ENCODE measurements at places on chromosomes 1 and 21. TPM values are rescaled to one million over a fixed set of nuclear protein-coding genes. Genes with fewer than 3 reads are reported as not detected.

- peaks cover 13% of the 10 kb centered on the region for H3K4me1 ChIP-seq
- no peak for DNase-seq
- H3K4me3 ChIP-seq = no peak overlapping the region
- no peak overlapping the region for H3K27ac ChIP-seq
- no peaks in the 10 kb centered on the region for H3K36me3 ChIP-seq
Measured at GRCh38 chr1:172185211-172185610, 235.3 kb upstream of the C1orf105 start.

- H3K4me1 ChIP-seq = peaks cover 50% of the 10 kb centered on the region
- H3K27ac ChIP-seq = peak overlapping the region; percentile 72
- H3K27me3 ChIP-seq = no peaks in the 10 kb centered on the region
- H3K36me3 ChIP-seq = peaks cover 23% of the 10 kb centered on the region
- no peak overlapping the region for H3K4me3 ChIP-seq
Measured at GRCh38 chr1:46607345-46608130, 3.5 kb upstream of the MKNK1 start.

- H3K27me3 ChIP-seq = no peaks in the 10 kb centered on the region
- H3K4me1 ChIP-seq = no peaks in the 10 kb centered on the region
- H3K27ac ChIP-seq = no peak overlapping the region
- H3K36me3 ChIP-seq = no peaks in the 10 kb centered on the region
- DNase-seq = no peak
Measured at GRCh38 chr1:33237579-33237978, 18.7 kb upstream of the ZNF362 start.

DNA sequence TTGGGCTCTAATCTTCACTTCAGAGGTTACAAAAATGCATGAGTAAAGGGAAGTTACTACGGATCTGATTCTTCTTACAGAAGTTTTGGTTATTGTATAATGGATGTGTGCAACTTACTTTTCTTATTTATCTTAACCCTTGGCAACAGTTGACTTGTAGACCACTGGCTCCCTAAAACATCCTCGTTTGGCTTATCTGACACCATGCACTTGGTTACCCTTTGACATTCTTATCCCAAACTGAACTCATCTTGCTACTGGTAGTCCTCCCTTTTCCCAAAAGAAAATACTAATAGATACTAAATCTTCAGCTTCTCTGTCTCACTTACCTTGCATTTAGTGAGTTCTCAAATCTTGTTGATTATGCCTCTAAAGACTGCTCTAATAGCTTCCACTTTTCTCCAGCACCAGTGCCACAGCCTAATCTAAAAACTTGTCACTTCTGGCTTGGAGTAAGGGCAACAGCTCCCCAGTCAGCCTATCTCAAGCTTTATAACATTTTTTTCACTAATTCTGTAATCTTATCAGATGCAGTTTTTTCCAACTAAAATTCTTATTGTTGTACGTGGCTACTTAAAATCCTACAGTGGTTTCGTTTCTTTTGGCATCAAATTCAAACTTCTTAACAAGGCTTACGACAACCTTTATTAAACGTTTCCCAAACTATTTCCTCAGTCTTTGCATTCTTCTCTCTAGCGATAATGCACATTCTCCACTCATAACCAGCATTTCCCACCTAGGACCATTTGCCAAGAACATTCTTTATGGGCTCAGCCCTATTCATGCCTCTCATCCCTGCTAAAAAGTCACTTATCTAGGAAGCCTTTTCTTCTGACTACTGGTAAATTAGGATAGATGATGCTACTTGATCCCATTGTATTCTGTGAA is 204.2 kb downstream of the KCNT2 start:
- no peak for DNase-seq
- no peak overlapping the region for H3K4me3 ChIP-seq
- no peak overlapping the region for H3K27ac ChIP-seq
- H3K4me1 ChIP-seq = no peaks in the 10 kb centered on the region
- no peaks in the 10 kb centered on the region for H3K27me3 ChIP-seq

- no peak overlapping the region for H3K4me3 ChIP-seq
- no peaks in the 10 kb centered on the region for H3K27me3 ChIP-seq
- no peak for DNase-seq
- H3K36me3 ChIP-seq = no peaks in the 10 kb centered on the region
- H3K4me1 ChIP-seq = no peaks in the 10 kb centered on the region
- no peak overlapping the region for H3K27ac ChIP-seq
Measured at GRCh38 chr1:6971048-6971447, 185.8 kb downstream of the CAMTA1 start.

DNA sequence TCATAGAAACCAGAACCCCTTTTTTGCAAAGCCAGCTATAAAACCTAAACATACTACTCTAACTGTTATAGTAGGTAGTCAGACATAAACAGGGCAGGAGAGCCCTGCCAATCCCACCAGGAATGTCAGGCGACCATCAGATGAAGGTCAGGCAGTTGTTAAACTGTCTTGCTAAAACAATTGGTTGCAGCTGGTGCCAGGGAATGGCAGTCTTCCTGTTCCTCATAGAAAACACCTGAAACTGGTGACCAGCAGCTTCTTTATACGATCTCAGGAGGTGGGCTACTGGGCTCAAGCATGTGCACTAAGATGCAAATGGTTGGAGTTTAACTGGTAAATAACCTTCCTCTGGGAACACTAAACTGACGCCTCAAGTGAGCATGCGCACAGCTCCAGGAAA is 224.1 kb downstream of the COL11A1 start:
- H3K4me3 ChIP-seq = no peak overlapping the region
- no peaks in the 10 kb centered on the region for H3K27me3 ChIP-seq
- H3K36me3 ChIP-seq = no peaks in the 10 kb centered on the region
- no peaks in the 10 kb centered on the region for H3K4me1 ChIP-seq

GRCh38 chr1:4805987-4806386 is 151.6 kb downstream of the AJAP1 start:
- no peaks in the 10 kb centered on the region for H3K27me3 ChIP-seq
- no peaks in the 10 kb centered on the region for H3K36me3 ChIP-seq
- no peak overlapping the region for H3K4me3 ChIP-seq
- H3K4me1 ChIP-seq = no peaks in the 10 kb centered on the region
- no peak overlapping the region for H3K27ac ChIP-seq

- no peak for DNase-seq
- H3K4me3 ChIP-seq = no peak overlapping the region
- no peak overlapping the region for H3K27ac ChIP-seq
- H3K4me1 ChIP-seq = no peaks in the 10 kb centered on the region
Measured at GRCh38 chr21:32044205-32045180, 171.7 kb downstream of the HUNK start.

GRCh38 chr1:119409731-119410130 is 5.2 kb upstream of the HSD3B2 start:
- H3K27me3 ChIP-seq = no peaks in the 10 kb centered on the region
- H3K36me3 ChIP-seq = no peaks in the 10 kb centered on the region
- no peak overlapping the region for H3K4me3 ChIP-seq
- no peaks in the 10 kb centered on the region for H3K4me1 ChIP-seq
- DNase-seq = no peak
- H3K27ac ChIP-seq = no peak overlapping the region

DNA sequence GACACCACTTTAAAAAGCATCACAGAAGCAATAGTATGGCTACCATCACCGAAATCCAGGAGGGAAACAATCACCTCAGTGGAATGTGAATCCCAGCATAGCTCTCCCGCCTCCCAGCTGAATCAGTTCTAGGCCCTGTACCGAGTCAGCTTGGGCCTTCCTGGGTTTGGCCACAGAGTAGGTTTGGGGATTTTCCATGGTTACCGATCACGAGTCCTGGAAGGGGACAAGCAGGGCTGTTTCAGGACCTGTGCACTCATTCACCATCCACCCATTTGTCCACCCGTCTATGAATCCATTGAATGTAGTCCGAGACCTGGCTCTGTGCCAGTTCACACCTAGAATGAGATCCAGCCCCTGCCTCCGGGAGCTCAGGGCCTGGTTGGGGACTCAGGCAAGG is 94.2 kb downstream of the ARHGEF10L start:
- peak overlapping the region; percentile 97 for H3K27ac ChIP-seq
- DNase-seq = peak; percentile 49
- H3K4me3 ChIP-seq = no peak overlapping the region
- H3K27me3 ChIP-seq = no peaks in the 10 kb centered on the region
- peaks cover 23% of the 10 kb centered on the region for H3K4me1 ChIP-seq
- H3K36me3 ChIP-seq = peaks cover 78% of the 10 kb centered on the region

DNA sequence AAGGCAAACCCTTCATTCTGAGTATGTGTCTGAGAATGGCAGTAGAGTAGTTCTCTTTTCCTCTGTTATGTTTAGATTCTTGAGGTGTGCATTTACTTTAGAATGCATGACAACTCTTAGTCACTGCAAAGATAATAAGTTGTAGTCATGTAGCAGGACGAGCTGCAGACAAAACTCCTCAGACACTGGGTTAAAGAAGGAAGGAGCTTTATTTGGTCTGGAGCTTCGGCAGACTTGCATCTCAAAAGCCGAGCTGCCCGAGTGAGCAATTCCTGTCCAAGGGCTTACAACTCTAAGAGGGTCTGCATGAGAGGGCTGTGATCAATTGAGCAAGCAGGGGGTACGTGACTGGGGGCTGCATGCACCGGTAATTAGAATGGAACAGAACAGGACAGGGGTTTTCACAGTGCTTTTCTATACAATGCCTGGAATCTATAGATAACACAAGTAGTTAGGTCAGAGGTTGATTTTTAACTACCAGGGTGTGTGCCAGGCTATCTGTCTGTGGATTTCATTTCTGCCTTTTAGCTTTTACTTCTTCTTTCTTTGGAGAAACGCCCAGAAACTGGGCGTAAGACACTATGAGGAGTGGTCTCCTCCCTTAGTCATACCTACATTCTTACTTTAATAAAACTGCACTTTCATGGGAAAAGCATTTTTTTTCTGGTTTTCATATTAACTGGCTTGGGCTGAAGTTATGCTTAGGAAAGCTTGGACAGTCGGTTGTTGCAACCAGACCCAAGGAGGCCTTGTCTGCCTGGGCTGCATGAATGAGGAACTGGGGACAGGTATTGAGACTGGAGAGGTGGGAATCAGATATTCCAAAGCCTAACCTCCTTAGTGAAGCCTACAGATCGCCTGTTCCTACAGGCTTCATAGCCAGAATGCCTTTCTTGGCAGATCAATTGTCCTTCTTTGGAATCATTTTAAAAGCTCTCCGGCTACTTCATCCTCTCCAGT is 115.1 kb downstream of the RHOU start:
- no peak for DNase-seq
- no peak overlapping the region for H3K27ac ChIP-seq
- no peaks in the 10 kb centered on the region for H3K4me1 ChIP-seq

- DNase-seq = no peak
- H3K27me3 ChIP-seq = no peaks in the 10 kb centered on the region
- no peaks in the 10 kb centered on the region for H3K36me3 ChIP-seq
- H3K4me1 ChIP-seq = peaks cover 3% of the 10 kb centered on the region
Measured at GRCh38 chr1:23497777-23498439, 13.9 kb upstream of the ASAP3 start.

- peak overlapping the region; percentile 41 for H3K4me3 ChIP-seq
- peaks cover 5% of the 10 kb centered on the region for H3K36me3 ChIP-seq
- peaks cover 4% of the 10 kb centered on the region for H3K4me1 ChIP-seq
- peak; percentile 74 for DNase-seq
- peak overlapping the region; percentile 68 for H3K27ac ChIP-seq
Measured at GRCh38 chr1:115679141-115679611, 37.4 kb downstream of the VANGL1 start.

GRCh38 chr1:205484985-205485967 is 19.2 kb upstream of the CDK18 start:
- H3K27me3 ChIP-seq = no peaks in the 10 kb centered on the region
- no peak overlapping the region for H3K4me3 ChIP-seq
- no peaks in the 10 kb centered on the region for H3K36me3 ChIP-seq
- H3K4me1 ChIP-seq = no peaks in the 10 kb centered on the region
- no peak overlapping the region for H3K27ac ChIP-seq

DNA sequence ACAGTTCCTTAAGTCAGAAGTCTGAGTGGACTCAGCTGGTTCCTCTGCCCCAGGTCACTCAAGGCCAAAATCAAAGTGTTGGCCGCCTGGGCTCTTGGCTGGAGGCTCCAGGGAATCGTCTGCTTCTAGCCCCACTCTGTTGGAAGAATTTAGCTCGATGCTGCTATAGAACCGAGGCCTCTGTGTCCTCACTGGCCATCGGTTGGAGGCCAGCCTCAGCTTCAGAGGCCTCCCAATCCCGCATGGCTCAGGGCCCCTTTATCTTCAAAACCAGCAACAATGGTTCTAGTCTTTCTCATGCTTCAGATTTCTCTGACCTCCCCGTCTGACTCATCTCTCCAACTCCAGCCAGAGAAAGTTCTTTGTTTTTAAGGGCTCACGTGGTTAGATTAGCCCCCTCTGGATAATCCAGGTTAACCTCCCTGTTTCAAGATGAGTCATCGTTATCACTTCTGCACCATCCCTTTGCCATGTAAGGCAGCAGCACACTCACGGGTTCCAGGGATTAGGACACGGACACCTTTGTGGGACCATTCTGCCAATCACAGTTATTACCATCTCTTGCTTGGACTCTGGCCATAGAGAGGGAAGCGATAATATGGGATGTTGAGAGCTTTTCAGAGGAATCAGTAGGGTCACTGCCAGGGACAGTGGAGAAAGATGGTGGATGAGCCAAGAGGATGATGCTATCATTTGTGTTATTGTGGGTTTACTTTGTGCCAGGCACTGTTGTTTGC is 13.6 kb downstream of the FHAD1 start:
- no peak overlapping the region for H3K4me3 ChIP-seq
- H3K36me3 ChIP-seq = no peaks in the 10 kb centered on the region

DNA sequence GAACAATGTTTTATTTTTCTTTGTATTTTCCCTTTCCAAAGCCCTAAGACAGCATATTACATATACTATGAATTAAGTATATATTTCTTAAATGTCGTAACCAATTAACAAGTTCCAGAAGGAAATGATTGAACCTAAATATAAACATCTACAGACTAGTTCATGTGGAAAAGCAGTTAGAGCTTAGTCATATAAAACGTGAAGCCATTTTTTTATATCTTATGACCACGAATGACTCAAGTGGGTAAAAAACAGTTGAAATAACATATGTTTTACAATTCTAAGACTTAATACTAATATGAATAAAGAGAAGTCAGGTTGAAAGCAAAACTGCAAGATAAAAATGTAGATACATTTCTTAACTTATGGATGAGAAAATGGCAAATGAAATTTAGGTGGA is 307.3 kb downstream of the BRINP3 start:
- H3K4me1 ChIP-seq = no peaks in the 10 kb centered on the region
- H3K4me3 ChIP-seq = no peak overlapping the region
- DNase-seq = no peak
- H3K27me3 ChIP-seq = no peaks in the 10 kb centered on the region
- no peak overlapping the region for H3K27ac ChIP-seq

The IVL gene
- total RNA-seq = not detected

The RGSL1 gene
- not detected for total RNA-seq

The CYP4A11 gene
- total RNA-seq = not detected

The EDN2 gene
- not detected for total RNA-seq

The TIPRL gene
- 2.7 TPM for total RNA-seq

The NOS1AP gene
- 5.0 TPM for total RNA-seq

The SKI gene
- 139 TPM for total RNA-seq

The HRNR gene
- total RNA-seq = not detected

The AMPD1 gene
- total RNA-seq = not detected

The MPL gene
- total RNA-seq = not detected

The FAAH gene
- 6.0 TPM for total RNA-seq

The NFASC gene
- 44.0 TPM for total RNA-seq

The SMIM1 gene
- not detected for total RNA-seq
